ENCODE measurements at places on chromosomes 7 and 10. TPM values are rescaled to one million over a fixed set of nuclear protein-coding genes. Genes with fewer than 3 reads are reported as not detected.

- DNase-seq: no peak
Observed at GRCh38 chr10:104284846-104285245, 15.9 kb downstream of the GSTO2 start.

Gene PAX4
- not detected for polyA plus RNA-seq

- no peak for DNase-seq
Observed at GRCh38 chr7:47719675-47720074, 137.8 kb upstream of the TNS3 start.

Gene HMX3
- not detected for polyA plus RNA-seq

DNA sequence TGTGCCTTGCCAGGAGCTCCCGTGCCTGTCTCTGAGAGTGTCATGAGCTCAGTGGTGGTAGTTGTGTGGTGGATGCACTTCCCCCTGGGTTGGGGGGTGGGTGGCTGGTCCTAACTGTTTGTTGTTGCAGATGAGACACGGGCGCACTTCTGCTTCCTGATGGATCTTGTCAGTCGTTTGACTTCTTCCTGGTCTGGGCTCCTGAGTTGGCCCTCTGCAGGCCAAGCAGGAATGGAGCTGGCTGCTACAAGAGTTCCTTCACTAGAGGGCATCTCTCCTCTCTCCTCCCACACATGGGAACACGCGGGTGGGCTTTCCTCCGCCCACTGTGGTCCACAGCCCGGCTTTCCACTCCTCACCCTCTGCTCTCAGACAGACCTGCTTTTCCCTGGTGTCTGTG lies 82.0 kb downstream of the BMS1 start:
- DNase-seq: no peak
